ENCODE measurements at places on chromosomes 1 and 21.

GRCh38 chr1:63663873-63664272 lies 70.7 kb downstream of the PGM1 start:
- DNase-seq = no peak

DNA sequence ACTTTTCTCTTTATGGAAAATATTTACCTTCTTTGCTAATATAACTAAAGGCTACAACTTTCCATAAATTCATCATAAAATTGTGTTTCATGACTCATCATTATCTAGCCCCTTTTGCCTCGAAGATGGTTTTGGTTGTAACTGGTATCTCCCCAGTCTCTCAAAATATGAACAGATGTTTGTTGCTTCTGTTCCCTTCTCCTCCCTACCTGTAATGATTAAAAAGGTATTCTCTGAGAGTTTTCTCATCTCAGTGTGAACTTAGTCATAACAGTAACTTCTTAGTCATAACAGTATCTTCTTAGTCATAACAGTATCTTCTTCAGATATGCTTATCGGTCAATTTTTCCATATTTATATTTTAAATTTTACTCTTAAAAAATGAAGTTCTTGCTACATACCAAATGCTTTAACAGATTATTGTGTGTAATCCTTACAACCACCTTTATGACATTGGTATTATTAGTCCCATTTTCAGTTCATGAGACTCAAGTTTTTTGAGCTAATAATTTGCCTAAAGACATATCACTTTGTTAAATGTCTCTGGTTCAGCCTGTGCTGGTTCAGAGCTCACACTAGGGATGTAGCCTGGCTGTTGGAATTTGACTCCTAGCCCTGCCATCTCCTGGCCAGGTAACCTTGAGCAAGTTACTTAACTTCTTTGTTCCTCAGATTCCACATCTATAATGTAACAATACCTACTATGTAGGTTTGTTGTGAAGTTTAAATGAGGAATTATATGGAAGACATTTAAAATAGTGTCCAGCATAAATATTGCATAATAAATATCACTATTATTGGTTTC lies 32.6 kb downstream of the ATP1B1 start:
- no peak for DNase-seq

- no peak for DNase-seq
Measured at GRCh38 chr1:226717256-226717909, 21.7 kb downstream of the ITPKB start.

- DNase-seq = no peak
Measured at GRCh38 chr1:185408700-185409270, 91.7 kb upstream of the IVNS1ABP start.

DNA sequence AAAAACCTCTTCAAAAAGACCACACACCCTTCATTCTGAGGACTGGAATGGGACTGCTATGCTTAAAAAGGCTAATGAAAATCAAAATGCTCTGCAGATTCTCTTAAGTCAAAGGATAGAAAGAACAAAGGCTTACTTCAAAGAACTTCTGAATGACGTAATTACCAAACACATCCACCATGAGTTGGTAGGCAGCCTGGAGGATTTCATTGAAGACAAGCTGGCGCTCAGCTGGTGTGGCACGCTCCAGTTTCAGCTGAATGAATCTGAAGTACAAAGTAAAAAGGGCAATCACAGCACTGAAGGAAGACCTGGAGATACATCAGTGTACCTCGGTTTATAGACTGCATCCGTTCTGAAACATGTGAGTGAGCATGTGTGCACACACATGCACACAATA lies 43.5 kb upstream of the SDC3 start:
- no peak for DNase-seq

- DNase-seq = no peak
Measured at GRCh38 chr21:25385911-25386474, 221.3 kb downstream of the MRPL39 start.

DNA sequence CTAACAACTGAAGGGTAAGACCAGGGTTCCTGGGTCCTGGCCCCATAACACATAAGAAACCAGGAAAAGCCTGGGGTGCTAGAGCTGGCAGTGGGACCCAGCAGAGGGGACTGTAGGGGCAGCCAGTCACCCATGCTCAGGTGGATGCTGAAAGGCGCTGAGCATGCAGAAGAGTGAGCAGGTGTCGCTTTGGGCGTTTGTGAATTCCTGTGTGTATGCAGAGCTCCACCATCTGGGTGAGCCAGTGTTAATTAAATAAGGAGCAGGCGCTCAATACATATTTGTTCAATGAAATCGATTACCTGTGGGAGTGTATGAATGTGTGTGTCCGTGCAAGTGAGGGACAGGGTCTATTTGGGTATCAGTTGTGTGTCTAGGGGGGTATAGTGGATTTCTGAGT lies 499 bp downstream of the C1QA start:
- DNase-seq = no peak

DNA sequence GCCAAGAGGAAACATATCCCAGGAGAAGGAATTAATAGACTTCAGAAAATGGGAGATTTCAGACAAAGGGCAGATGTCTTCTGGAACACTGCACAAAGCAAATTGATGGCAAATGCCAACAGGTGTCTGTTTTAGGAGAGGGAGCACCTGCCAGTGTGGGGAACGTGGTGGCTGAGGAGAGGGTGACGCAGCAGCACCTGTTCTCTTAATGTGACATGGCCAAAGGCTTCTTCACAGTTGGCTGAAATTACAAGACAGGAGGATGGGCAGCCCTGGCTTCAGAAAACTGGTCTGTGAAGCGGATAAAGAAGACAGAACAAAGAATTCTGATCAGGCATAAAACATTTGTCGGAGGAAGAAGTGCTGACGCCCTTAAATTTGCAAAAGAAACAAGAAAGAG lies 178.7 kb upstream of the RUNX1 start:
- DNase-seq = no peak

- no peak for DNase-seq
Measured at GRCh38 chr1:38881487-38881886, at the start of gene GJA9. Gene GJA9 (minus strand): TSS chr1:38881587. CDS start chr1:38876098, 5,489 bp downstream.

DNA sequence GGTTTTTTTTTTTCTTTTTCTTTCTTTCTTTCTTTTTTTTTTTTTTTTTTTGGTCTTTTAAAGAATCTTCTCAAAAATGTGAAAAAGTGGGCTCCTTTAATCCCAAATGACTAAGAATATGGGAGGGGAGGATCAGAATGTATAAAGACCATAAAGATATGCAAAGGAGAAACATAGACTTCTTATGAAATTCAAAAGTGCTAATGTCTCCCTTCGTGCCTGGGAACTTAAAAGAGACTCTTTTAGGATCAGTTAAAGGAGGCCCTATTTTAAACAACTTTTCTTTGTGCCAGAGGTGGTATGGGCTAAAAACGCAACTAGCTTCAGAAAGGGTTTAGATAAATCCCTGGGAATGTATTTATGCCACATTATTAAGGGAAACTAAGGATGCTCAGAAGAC lies 54.2 kb upstream of the KAZN start:
- DNase-seq = no peak

DNA sequence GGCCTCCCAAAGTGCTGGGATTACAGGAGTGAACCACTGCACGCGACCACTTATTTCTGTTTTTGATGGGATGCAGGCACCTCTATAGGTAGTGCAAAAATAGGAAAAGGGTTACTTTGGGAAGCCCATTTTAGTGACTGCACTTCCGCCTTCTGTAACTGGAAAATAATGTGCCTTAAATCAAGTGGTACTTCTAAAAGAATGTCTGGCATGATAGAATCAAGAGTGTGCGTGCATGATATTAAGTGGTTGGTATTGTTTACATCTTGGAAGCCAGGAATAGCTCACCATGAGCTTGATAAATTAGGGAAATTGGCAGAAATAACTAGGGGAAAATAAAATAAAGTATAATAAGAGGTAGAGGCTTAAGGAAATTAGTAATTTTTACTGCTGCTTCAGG lies 1067.0 kb downstream of the ADGRL2 start:
- DNase-seq = no peak

GRCh38 chr1:198641501-198641900 lies 2.7 kb downstream of the PTPRC start:
- no peak for DNase-seq

GRCh38 chr1:46171351-46171750 lies 3.5 kb upstream of the TSPAN1 start:
- no peak for DNase-seq

- DNase-seq = peak; percentile 72
Measured at GRCh38 chr1:109619576-109620400, at the start of the genes AMPD2 and GNAT2. Gene AMPD2 (plus strand): TSS chr1:109619837. CDS start chr1:109621176, 1,339 bp downstream. Gene GNAT2 (minus strand): TSS chr1:109619616. CDS start chr1:109612870, 6,746 bp downstream.

DNA sequence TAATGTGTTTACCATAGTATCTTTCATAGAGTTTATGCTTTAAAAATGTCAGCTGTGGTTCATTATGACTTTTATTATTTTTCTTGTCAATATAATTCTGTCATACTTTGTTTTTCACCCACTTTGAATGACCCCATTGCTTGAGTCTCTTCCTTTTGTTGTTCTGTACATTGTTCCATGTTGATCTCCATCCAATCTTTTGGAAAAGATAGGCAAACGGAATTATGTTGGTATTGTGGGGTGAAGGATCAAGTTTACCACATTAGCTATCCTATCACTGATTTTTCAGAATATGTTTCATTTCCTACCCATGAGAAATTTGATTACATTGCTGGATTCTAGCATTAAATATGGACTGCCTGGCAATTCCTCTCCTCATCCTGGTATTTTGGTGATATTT lies 196.6 kb downstream of the NFIA start:
- no peak for DNase-seq

- DNase-seq = peak; percentile 53
Measured at GRCh38 chr1:96722161-96722922, 758 bp downstream of the PTBP2 start.

GRCh38 chr1:6000444-6001288 lies 8.4 kb upstream of the NPHP4 start:
- DNase-seq = no peak

- peak; percentile 56 for DNase-seq
Measured at GRCh38 chr21:25881524-25882376, 147.0 kb downstream of the GABPA start.

- DNase-seq = no peak
Measured at GRCh38 chr1:27687906-27688305, 15.9 kb upstream of the IFI6 start.

- DNase-seq = no peak
Measured at GRCh38 chr1:202572867-202573266, 137.4 kb downstream of the SYT2 start.

GRCh38 chr1:28506907-28507246 lies 1.0 kb downstream of the RCC1 start:
- DNase-seq = peak; percentile 23

GRCh38 chr1:94072840-94073522 lies 48.0 kb downstream of the ABCA4 start:
- DNase-seq = no peak

GRCh38 chr1:99579691-99580172 lies 66.2 kb upstream of the PALMD start:
- no peak for DNase-seq

GRCh38 chr1:175920381-175920780 lies 177.0 kb upstream of the TNR start:
- DNase-seq = no peak

DNA sequence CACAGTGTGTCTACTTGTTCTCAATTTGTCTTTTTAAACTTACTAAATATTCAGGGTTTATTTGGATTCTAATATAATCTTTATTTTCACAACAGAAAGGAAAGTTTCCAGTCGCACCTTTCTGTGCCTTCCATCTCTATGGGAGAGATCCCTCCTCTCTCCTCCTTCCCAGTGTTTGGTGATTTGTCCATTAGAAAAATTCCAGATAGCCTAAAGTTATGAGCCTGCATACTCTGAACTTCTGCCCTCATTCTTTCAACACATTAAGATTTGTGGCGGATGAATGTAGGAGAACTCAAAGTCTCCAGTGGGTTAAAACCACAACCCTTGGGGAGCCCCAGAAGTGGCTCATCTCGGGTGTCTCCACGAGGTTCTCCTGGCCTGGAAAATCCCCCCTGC lies 3.6 kb downstream of the NHLH2 start:
- DNase-seq = no peak

- no peak for DNase-seq
Measured at GRCh38 chr1:233357595-233358397, 30.3 kb downstream of the MAP3K21 start.

DNA sequence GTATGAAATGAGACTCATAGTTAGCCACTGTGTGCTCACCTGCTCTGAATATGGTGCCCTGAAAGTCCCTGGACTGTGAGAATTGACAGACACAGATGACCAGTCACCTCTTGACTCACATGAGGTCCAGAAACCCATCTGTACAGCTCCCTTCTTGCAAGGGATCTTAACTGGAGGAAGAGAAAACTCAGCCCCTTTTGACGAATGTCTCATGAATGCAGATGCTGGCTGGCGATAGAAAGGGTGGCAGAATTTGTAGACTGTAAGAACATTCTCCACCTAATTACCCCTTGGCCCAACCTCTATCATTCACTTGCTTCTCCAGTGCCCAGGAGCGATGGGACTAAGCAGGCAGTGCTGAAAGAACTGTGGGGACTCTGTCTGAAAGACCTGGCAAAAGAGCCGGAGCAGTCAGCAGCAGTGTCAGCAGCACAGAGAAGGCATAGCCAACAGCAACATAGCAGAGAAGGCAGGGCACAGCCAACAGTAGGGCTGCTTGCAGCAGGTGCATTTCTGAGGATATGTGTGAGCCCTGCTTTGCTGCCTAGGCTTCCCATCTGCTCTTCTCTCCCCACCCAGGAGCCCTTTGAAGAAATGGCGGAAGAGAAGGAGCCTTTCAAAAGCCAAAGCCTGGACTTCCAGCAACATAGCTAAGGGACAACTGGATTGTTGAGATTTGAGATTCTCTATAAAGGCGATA lies 25.8 kb upstream of the IFNGR2 start:
- DNase-seq = no peak

GRCh38 chr1:160226623-160227022 lies 21.4 kb downstream of the PEA15 start:
- no peak for DNase-seq

DNA sequence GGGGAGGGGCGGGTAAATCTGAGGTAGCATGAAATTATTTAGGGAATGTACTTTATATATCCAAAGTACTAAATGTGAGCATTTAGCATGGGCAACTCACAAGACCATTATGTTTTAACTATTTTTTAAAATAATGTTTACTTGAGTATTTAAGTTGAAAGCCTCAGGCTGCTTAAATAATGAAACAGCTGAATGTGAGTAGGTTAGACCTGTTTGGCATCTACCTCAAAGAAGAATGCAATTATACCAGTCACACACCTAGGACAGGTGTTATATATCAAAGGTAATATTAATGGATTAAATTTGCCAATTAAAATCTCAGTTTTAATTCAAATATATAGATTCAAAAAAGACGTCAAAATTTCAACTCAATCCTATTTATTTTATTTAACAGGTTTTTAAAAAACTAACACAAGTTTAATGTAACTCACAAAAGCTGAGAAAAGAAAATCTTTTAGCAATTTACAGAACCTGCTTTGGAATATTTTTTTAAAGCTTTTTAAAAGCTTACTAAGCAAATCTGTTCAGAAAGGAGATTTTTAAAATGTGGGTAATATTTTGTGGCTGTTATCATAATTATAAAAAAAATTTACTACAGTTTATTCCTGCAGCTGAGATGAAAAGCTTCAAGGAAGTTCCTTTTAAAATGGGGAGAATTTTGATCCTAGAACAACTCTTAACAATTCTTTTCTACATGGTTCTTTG lies 104.6 kb upstream of the LBR start:
- no peak for DNase-seq

GRCh38 chr1:222266223-222267196 lies 281.4 kb downstream of the HHIPL2 start:
- DNase-seq = no peak

- DNase-seq = no peak
Measured at GRCh38 chr21:22200378-22201092, 1202.3 kb downstream of the NCAM2 start.

GRCh38 chr1:189659731-189660130 lies 817.9 kb downstream of the BRINP3 start:
- no peak for DNase-seq

Measured in stimulated activated CD4-positive, alpha-beta T cell treated with anti-CD3 and anti-CD28 coated beads, Interleukin-4, amount 100 ng/mL, for 24 hours (primary cell).